ENCODE measurements at places on chromosomes 1 and 21.

DNA sequence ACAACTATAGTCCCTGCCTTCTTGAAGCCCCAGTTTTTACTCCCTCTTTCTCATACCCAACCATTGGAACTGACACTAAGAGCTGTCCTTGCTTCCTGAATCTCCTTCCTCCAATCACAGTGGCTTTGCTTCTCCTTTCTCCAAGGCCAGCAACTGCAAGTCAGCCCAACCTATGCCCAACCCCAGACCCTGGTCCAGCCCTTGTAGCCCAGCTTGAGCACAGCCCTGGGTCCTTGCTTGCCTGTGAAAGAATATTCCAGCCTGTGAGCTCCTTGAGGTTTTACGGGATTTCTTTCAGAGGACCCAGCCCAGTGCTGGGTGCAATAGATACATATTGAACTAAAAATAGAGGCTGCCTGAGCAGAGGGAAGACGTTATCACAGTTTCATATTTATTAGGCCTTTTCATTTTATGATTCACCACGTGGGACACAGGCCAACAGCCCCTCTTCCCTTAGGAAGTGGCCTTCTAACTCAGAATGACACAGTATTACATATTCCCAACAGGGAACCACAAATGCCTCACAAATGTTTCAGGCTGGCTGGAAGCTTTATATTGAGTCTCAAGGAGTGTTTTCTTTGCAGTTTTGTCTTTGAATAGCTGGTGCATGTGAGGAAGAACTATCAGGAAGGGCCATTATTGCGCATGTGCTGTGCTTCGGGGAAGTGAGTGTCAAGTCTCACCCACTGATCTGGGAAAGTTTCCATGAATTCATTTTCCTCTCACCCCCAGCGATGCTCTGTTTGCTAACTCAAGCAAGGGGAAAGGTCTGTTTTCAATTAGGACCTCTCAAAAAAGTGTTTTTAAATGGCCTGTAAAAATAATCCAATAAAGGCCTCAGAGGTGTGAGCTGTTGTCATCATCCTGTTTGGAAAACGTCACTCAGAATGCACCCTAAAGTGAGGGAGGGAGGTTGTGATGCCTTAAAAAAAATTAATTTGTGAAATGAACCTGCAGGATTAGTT, 92.3 kb upstream of the NFIA start:
- no peak for DNase-seq

DNA sequence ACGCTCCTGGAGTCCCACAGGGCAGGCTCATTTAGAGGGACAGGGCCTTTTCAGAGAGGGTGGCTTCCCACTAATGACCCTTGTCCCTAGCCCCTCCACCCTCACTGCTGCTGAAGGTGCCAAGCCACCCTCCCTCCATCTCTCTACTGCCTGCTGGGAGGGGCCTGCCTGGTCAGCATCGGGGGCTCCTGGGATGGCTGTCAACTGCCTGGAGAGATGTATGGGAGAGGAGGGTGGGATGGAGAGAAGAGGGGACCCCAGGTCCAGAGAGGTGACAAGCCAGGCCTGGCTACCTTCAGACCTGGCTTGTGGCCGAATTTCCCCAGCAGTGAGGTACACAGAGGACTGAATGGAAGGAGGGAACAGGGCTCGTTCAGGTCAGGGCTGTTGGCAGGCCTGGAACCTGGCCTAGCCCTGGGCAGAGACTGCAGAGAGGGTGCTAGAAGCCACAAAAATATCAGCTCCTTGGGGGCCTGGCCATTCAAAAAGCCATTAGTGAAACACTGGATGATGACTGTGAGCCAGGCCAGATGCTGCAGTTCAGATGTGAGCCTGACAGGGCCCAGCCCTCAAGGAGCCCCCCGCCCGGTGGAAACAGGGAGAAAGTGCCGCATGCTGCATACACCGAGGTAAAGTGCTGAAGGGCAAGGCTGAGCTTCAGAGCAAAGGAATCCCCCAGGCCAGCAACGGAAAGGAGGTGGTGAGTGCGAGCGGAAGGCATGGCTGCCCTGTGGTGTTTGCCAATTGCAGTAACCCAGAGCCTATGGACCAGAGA, 20.0 kb downstream of the MMEL1 start:
- DNase-seq, result no peak

DNA sequence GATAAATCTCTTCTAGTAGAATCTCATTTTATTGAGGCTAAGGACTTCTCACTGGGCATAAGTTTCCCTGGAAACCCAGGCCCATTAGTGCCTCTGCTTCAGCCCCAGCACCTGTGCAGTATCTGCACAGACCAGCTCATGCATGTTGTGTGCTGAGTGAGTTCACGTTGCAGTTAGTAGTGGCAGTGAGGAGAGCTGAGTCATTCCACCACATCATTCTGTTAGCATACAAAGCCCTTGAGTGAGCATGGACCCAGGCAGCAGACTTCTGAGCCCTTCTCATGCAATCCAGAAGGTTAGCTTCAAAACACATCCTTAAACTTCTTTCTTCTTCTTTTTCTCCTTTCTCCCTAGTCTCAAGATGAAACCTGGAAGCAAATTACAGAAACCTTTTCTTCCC, 45.8 kb upstream of the NTPCR start:
- DNase-seq, result no peak

DNA sequence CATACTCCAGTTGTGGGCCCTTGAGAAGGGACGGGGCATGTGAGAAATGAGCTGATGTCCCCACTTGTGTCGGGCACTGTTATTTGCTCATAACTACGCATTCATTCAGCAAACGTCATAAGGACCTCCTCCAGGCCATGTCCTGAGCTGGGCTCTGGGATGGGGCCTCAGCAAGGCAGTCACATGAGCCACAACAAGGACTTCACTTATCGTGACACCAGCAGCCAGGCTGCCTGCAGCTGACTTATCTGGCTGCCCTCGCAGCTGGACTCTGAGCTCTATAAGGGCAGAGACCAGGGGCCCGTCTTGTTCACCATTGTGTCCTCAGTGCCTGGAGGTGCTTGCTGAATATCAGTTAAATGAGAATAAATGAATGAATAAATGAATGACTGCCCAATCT, 37.5 kb upstream of the GRIK3 start:
- DNase-seq, result no peak

GRCh38 chr1:90114521-90115141, 119.7 kb downstream of the ZNF326 start:
- peak; percentile 24 for DNase-seq

DNA sequence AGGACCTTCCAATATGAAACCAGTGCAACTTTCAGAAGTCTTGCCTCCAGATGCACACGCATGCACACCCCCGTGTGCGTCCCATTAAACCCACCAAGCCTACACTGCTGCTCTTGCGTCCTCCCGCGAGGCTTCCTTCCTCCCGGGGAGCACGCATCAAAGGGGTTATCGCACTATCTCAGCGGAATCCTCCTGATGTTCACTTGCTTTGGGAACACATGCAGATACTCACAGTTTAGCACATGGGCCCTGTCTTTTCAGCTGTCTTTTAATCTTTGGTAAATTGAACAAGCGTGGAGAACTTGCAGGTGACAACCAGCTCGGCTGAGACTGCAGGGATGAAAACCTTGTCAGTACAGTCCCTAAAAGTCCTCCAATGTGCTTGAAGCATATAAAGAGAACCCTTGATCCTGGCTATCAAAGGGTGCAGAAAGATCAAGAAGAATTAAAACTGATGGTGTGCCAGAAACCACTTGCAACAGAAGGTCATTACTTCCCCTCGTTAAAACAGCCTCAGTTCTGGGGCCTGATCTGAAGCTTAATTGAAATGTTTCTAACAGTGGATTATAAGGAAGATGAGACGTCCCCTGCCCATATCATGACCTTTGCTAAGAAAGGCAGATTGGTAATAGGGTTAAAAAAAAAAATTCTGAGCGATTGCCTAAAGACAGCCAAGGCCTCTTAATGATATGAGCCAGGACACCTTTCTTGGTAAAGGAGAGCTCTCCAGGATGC, 149.4 kb upstream of the LMO4 start:
- no peak for DNase-seq

GRCh38 chr1:34697818-34698217, 57.0 kb upstream of the GJB5 start:
- DNase-seq, result no peak

- no peak for DNase-seq
Observed at GRCh38 chr1:234507089-234507488, 28.1 kb upstream of the TARBP1 start.

GRCh38 chr1:51897699-51898031, 19.1 kb upstream of the NRDC start:
- DNase-seq, result no peak

DNA sequence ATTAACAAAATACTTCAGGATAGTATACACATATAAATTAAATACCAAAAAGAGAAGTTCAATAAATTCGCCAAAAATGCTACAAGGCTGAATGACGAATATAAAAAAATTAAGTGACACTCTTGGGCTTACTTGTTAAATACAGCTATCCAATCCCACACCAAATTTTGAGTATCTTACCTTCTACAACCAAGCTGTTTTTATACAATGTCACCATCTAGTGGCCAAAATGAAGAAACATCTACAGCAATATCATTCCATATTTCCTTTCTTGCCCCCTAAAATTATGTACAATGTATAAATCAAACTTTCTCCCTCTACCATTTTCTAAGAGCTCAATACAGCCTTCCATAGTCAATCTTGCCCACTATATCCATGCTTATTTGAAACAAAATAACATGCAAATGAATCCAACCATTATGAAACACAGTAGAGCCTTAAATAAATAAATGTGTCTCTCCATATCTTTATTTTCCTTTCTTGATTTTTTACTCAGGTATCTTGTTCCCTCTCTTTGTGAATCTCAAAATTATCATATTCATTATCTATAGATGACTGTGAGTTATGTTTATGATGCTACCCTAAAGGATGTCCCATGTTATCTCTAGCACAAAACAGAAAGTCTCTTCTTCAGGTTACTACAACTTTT, 86.3 kb downstream of the ACBD6 start:
- no peak for DNase-seq

All from NCI-H2081 treated with DMSO at 0.1 percent for 48 hours (cell line).